ENCODE measurements at places on chromosomes 4 and X.

GRCh38 chr4:7703688-7704087 lies 236.0 kb downstream of the AFAP1 start:
- no peak for DNase-seq

DNA sequence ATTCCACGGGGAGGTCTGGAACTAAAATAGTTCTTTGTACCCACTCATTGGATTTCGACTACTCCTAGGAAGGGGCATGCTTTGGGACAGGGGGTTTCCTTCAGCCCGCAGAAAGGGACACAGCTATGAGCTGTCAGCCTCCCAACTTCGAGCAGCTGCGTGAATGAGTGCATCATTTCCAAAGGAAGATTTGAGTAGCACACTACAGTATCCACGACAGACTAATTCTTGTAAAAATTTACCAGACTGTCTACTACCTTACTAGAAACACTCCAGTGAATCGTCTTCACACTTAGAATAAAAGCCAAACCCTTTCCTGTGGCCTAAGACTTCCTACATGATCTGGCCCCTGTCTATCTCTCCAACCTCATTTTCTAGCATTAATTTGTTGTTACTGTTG lies 101.9 kb downstream of the MAOA start:
- no peak for DNase-seq

DNA sequence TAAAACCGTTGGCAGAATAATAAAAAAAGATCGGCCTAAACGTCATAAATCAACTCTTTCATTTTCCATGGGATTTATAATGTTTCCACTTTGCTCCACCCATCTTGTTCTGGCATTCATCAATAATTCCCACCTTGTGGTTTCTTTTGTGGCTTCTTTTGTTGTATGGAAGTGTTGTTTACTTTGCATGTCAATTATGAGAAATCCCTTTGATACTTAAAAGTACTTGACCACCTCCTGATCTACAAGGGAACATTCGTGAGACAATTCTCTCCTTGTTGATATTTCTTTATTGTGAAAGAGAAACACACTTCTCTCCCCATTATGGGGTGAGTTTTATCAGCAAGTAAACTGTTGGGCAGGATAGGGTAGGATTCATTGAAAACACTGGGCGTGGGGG lies 2.8 kb downstream of the AMELX start:
- no peak for DNase-seq

DNA sequence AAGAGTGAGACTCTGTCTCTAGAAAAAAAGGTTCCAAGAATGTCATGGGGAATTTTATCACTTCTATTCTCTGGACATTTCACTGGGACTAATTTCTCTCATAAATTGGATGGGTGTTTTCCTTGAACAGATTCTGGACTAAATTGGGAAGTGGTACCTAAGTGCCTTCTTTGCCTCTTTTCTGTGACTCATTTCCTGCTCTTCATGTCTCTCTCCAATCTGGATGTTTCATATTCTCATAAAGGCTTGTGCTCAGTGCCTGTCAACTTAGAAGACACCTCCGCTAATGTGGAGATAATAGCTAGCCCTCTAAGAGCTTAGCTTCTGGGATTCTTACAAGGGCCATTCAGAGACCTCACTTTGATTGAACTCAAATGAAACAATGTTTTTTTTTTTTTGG lies 38.0 kb upstream of the IGFBP7 start:
- no peak for DNase-seq

DNA sequence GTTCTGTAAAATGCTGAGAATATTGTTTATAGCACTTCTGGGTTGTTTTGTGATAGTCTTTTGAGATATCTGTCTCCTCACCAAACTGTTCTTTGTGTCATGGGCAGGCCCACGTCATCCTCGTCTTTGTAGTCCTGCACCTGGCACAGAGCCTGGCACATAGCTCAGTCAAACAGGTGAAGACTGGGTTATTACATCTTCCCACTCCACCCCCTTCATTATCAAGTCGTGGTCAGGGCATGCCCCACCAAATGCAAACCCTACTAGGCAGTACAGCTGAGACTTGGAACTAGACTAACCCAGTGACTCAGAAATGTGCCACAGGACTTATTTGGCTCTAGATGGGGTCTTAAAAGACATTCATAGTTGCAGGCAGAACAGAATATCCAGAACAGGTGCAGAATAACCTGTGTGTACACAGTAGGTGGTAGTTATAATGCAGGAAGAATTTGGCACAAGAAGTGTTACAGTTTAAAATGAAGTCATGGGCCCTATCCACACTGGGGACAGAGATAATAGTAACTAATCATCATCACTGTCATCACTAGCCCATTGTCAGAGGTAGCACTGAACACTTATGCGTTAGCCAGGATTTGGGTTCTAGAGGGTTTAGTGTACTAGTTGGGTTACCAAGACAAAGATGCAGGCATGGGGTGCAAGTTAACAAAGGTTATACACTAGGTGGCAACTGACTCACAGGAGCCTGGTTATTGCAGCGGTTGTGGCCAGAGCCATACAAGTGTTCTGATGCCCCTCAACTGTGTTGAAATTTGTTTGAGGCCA lies 74.9 kb downstream of the TBL1X start:
- no peak for DNase-seq

DNA sequence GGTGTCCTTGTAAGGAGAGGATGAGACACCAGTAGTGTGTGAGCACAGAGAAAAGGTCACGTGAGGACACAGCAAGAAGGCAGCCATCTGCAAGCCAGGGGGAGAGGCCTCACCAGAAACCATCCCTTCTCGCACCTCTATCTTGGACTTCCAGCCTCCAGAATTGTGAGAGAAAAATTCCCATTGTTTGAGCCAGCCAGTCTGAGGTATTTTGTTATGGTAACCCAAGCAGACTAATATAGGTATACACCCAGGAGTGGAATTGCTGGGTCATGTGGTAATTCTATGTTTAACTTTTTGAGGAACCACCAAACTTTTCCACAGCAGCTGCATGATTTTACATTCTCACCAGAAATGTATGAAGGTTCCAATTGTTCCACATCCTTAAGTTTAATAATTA lies 25.6 kb downstream of the ZDHHC9 start:
- no peak for DNase-seq

DNA sequence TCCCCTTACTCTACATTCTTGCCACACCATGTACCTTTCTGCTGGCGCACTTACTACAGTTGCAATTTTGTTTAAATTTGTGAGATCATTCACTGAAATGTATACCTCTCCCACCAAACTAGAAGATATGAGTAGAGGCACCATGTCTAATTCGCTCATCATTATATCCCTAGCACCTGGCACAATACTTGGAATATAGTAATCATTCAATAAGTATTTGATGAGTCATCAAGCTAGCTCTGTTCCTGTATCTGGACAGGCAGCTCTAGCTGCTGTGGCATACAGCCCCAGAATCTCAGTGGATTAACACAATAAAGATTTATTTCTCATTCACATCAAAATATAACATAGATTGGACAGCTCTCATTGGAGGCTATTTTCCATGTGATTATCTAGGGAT lies 245.9 kb downstream of the IDS start:
- DNase-seq, result no peak

DNA sequence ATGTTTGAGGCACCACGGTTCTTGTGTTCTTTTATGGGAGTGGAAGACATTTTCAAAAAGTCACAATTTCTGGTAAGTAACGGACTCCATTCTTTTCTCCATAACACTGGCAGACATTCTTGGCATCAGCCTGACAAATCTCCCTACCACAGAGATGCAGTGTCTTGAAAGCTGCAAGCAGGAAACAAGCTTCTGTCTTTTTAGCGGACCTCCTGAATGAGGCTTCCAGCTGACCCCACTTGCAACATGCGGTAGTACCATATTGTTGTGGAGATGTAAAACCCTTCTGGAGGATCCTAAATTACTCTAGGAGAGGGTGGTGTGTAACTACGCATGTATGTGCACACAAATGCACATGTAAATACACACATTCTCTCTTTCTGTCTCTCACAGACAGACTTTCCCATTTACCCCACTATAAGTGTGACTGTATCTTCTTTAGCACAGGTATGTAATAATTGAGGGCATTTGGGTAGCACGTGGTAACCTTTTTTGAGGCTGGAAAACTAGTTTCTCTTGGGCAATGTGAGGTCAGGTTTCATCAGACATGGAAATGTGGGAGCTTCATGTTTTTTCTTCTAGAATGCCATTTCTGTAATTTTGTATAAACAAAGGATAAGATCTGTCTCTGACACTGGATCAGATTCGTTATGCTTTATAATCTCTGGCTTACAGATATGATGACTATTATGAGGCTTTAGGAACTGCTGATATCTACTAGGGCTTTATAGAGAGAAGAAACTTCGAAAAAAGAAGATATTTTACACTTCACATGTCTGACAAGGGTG lies 130.1 kb downstream of the MGST2 start:
- no peak for DNase-seq

DNA sequence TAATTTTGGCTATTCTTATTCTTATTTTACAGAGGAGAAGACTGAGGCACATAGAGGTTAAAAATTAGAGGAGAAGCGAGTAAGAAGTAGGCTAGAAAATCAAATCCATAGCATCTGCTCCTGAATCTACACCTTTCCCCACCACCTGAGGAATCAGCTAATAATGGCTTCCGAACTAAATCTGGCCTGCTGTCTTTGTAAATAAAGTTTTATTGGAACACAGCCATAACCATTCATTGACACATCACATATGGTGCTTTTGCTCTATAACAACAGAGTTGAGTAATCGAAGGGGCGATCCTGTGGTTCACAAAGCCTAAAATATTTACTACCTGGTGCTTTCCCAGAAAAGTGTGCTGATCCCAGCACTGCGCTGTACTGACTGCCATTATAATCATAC lies 38.2 kb downstream of the F11 start:
- DNase-seq, result no peak

DNA sequence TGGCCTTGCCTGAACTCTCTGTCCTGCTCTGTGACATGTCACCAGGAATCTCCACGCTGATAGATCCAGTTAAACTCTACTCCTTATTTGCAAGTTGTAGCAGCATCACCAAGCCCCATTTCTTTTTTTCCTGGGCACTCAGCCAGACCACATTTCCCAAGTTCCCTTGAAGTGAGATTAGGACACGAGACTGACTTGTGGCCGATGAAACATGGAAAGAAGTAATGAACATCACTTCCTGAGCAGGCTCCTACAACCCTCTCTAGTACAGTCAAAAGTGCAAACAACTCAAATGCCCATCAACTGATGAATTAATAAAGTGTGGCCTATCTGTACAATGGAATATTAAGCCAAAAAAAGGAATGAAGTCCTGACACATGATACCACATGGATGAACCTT lies 74.6 kb downstream of the MAP3K15 start:
- no peak for DNase-seq

- no peak for DNase-seq
Observed at GRCh38 chrX:118530219-118530911, 34.8 kb downstream of the DOCK11 start.

GRCh38 chr4:133624744-133625143 lies 475.6 kb downstream of the PCDH10 start:
- no peak for DNase-seq

GRCh38 chr4:151233600-151233999 lies 43.4 kb upstream of the PRSS48 start:
- no peak for DNase-seq

DNA sequence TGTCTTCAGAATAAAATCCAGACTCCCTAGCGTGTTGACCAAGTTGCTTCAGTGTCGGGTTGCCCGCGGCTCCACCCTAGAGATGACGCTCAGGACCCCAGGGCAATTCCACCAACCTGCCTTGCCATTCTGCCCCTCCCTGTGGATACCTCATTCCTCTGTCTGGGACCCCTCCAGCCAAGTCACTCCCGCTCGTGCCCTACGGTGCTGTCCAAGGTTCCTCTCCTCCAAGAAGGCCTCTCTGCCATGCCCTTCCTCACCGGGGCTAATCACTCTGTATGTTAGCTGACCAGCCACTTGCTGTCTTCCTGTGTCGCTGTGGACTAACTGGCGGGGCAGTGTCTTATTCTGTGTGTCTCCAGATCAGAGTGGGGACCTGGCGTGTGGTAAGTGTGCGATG lies 46.6 kb downstream of the TENM3 start:
- DNase-seq, result no peak

Data from stimulated activated CD8-positive, alpha-beta memory T cell treated with anti-CD3 and anti-CD28 coated beads, Interleukin-7, amount 100 ng/mL, for 24 hours (primary cell).